Stimulated activated CD4-positive, alpha-beta T cell treated with anti-CD3 and anti-CD28 coated beads, TNF-alpha, amount 100 ng/mL, for 48 hours (primary cell): ENCODE measurements at places on chromosomes 2 and 18.

DNA sequence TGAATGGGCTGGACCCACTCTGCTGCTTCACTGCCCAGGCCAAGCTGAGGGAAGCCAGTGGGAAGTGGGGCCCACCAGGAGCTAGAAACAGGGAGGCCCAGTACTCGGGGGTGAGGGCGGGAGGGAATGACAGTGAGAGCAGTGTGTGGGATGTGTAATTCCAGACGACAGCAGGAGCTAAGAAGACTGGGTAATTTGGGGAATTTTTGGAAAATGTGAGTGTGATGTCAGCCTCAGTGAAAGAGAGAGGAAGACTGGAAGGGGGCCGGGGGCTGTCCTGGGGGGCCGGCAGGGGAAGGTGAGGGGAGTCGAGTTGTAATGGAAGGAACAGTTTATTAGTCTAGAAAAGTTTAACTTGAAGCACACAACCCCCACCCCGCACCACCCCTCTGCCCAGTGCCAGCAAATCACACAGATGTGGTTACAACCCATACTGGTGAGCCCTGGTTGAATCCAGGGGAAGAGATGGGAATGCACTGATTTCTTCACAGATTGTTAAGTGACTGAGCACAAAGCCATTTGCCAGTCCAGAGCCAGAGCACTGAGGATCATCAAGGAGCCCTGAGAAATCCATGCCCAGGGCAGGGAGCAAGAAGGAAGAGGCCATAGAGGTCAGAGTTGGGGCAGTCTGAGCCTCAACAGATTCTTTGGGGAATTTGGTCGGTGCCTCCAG, 76.7 kb upstream of the PKDCC start:
- no peak for DNase-seq

DNA sequence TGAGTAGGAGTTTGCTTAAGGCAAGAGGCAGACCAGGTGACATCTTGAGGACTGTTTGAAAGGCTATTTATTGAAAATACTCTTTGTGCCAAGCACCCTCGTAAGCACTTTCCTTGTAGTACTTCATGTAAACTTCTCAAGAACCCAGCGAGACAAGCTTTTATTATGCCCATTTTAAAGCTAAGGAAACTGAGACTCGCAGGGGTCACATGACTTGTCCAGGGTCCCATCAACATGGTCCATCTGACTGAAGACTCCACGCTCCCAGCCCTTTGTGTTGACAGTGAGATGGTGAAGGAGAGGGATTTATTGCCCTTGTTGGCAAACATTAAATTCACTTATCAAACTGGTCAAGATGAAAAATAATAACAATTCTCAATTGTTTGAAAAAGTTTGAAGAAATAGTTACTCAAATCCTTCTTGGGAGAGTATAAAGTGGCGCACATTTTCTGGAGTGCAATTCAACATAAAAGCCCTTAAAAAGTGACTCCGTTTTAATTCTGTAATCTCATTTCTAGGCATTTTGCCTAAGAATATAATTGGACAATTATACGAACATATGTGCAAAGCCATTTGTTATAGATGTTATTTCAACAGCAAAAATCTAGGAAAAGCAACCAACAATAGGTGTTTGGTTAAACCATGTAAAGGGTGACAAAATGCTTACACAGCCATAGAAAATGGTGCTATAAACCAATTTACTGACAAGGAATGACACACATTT, 270.5 kb upstream of the NCKAP5 start:
- DNase-seq: no peak

DNA sequence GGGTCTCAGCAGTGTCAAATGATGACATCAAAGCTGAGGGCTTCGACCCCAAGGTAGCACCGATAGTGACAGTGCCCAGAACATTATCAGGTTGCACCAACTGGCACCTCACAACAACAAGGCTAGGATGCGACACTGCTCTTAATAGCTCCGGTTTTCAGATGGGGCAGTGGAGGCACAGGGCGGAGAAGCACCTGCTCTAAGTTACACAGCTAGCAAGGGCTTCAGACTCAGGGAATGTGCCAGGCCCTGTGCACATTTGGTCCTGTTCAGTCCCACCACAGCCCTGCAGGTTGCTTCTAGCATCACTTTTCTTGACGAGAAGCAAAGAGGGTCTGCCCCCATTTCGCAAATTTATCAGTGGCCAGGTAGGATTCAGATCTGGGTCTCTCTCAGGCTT, 74.1 kb downstream of the DGKD start:
- no peak for DNase-seq

- no peak for DNase-seq
Measured at GRCh38 chr2:204365811-204366210, 179.5 kb upstream of the PARD3B start.

GRCh38 chr18:45384137-45384961, 230.9 kb upstream of the SLC14A2 start:
- DNase-seq: peak; percentile 51

DNA sequence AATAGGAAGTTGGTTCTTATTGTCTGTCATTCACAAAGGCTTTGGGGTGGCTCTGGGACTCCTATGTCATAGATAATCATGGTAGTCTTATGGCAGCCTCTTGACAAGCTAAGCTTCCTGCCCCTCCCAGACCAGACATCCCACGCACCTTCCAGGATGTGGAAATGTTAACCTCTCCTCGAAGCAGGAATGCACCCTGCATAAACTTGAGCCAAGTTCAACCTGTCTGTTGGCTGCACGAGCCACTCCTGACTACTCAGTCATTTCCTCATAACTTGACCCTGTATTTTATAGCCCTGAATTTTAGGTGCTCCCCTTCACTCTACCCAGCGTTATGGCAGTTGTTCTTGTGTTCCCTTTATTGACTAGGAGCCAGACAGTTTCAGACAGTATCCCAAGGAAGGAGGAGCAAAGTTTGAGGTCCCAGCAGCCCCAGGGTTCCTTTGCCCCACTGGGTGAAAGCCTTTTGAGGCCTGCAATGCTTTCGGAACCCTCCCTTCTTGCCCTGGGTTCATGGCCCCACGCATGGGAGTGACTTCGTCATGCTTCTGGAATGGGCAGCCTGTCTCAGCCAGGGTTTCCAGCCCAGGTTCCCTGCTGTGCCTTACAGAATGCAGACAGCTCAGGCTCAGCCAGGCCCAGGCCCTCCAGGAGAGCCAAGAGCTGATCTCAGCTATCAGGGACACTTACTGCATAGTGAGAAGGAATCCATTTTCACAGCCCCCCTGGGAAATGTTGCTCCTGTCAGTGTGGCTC, 15.6 kb upstream of the INO80C start:
- DNase-seq: no peak

GRCh38 chr2:226352941-226353560, 446.6 kb downstream of the IRS1 start:
- DNase-seq: no peak

DNA sequence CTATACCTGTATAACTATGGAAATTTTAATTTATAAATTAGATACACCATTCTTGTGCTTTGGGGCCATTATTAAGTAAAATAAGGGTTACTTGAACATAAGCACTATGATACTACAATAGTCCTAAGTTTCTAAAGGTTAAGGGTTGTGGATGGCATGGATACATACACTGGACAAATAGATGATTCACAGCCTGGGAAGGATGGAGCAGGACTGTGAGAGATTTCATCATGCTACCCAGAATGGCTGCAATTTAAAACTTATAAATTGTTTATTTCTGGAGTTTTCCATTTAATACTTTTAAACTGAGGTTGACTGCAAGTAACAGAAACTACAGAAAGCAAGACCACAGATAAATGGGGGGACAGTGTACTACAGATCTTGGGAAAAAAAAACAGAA, 295.8 kb upstream of the ZNF804A start:
- no peak for DNase-seq

GRCh38 chr2:116477229-116477628, 1337.3 kb upstream of the DDX18 start:
- DNase-seq: no peak

- no peak for DNase-seq
Measured at GRCh38 chr2:217247476-217247875, 387.6 kb upstream of the TNP1 start.

DNA sequence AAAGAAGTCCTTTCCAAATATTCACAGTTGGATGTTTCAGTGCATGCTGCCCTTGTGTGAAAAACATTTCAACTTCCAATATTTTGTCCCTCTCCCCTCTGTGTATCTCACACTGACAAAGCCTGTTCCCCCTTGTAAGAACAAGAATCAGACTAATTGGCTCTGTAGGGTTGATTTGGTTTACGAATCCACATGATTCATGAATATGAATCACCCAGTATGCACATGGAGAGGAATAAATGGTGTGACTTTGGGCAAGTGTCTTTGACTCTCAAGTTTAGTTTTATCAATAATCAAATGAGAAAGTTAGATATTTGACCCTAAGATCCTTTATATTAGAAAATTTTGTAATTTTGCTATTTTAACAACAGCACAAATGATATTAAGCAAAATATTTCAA, 9.3 kb upstream of the CDH20 start:
- no peak for DNase-seq

- no peak for DNase-seq
Measured at GRCh38 chr2:28336982-28337627, 55.6 kb upstream of the FOSL2 start.

- no peak for DNase-seq
Measured at GRCh38 chr2:218331745-218332144, 24.9 kb upstream of the CATIP start.

GRCh38 chr2:1582891-1583341, 161.4 kb downstream of the PXDN start:
- no peak for DNase-seq

- no peak for DNase-seq
Measured at GRCh38 chr2:45524016-45524415, 87.1 kb downstream of the SRBD1 start.

DNA sequence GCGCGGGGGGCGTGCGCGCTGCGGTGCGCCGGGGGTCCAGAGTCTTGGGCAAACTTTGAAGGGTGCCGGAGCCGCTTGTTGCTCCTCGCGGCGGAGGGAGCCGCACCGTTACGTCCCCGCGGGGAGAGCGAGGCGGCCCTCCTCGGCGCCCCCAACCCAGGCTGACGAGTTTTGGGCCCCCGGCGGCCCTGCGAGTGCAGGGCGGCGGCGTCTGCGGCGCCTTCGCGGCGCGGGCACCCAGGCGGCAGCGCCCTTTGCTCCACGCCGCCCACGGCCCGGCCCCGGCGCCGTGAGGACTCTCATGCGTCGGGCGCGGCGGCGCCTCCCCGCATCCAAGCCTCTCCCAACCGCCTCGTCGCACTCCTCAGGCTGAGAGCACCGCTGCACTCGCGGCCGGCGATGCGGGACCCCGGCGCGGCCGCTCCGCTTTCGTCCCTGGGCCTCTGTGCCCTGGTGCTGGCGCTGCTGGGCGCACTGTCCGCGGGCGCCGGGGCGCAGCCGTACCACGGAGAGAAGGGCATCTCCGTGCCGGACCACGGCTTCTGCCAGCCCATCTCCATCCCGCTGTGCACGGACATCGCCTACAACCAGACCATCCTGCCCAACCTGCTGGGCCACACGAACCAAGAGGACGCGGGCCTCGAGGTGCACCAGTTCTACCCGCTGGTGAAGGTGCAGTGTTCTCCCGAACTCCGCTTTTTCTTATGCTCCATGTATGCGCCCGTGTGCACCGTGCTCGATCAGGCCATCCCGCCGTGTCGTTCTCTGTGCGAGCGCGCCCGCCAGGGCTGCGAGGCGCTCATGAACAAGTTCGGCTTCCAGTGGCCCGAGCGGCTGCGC, 814 bp downstream of the FZD7 start:
- DNase-seq: no peak

- DNase-seq: no peak
Measured at GRCh38 chr18:55152801-55153200, 193.5 kb upstream of the CCDC68 start.

GRCh38 chr18:67354091-67354490, 162.4 kb downstream of the DSEL start:
- no peak for DNase-seq

GRCh38 chr2:7721413-7721995, 804.3 kb downstream of the RNF144A start:
- DNase-seq: no peak
